Osteoblast (primary cell): ENCODE measurements at places on chromosomes 11 and 22. TPM values are rescaled to one million over a fixed set of nuclear protein-coding genes. Genes with fewer than 3 reads are reported as not detected.

DNA sequence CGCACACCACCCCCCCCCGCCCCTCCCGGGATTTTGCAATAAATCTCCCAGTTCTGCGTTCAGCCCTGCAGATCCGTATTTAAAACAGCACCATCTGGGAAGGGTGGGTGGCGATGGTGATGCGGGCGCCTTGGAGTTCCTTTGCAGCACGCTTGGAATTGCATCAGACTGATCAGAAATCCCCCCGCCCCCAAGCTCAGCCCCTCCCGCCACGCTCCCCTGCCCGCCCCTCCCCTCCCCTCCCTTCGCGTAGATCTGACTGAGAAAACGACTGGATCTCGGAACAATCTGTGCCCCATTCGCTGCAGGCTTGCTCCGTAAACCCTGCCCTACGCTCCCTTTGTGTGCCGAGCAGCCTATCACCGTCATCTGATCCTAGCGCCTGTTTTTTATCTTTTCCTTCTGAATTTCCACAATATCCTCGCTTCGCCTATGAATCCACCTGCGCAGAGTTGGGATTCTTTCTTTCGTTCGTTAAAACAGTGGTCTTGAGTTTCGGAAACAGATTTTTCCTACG, 18.1 kb upstream of the BDNF start:
- peak overlapping the region; percentile 77 for H3K4me3 ChIP-seq
- peak; percentile 94 for DNase-seq
- peak overlapping the region; percentile 59 for H3K27ac ChIP-seq
- no peaks in the 10 kb centered on the region for H3K36me3 ChIP-seq
- H3K4me1 ChIP-seq, result peaks cover 26% of the 10 kb centered on the region
- H3K27me3 ChIP-seq, result peaks cover 24% of the 10 kb centered on the region

GRCh38 chr11:26134481-26135355, 197.2 kb upstream of the ANO3 start:
- no peaks in the 10 kb centered on the region for H3K36me3 ChIP-seq
- H3K4me3 ChIP-seq, result no peak overlapping the region
- no peaks in the 10 kb centered on the region for H3K27me3 ChIP-seq
- H3K4me1 ChIP-seq, result no peaks in the 10 kb centered on the region

DNA sequence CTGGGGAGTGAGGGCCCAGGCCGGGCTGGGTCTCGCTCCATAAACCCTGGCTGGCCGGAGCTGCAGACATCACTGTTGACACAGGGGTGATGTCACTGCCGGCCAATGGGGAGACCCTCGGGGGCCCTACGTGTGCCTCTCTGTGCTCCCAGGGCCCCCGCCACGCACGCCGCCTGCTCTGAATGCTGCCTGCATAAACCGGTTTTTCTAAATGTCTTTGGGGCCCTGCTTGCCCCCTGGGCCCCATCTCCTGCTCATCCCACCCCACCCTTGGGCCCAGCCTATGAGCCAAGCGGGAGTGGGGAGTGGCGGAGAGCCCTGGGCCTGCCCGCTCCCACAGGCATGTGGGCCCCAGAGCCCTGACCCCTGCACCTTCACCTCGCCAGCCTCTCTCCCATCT, 7.7 kb downstream of the H19 start:
- H3K27me3 ChIP-seq, result no peaks in the 10 kb centered on the region
- DNase-seq, result no peak
- H3K4me1 ChIP-seq, result no peaks in the 10 kb centered on the region
- no peaks in the 10 kb centered on the region for H3K36me3 ChIP-seq

DNA sequence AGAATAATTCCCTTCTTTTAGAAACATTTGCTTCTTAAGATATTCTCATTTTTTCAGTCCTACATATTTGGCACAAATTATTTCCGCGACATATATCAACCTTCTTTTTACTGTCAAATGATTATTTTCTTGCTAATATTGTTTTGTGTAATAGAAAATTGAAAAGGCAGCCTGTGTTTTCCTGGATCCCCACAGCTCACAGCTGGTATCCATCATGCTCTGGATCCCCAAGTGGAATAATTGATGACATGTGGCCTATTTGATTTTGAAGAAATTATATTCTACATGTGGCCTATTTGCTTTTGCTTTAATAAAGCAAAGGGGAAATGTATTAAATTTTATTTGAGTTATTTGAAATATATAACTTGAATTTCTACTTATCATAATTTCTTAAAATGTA, 199.4 kb upstream of the LUZP2 start:
- no peaks in the 10 kb centered on the region for H3K4me1 ChIP-seq
- no peak for DNase-seq
- no peaks in the 10 kb centered on the region for H3K27me3 ChIP-seq
- no peak overlapping the region for H3K4me3 ChIP-seq
- H3K36me3 ChIP-seq, result no peaks in the 10 kb centered on the region

GRCh38 chr11:50088231-50088630, 55.6 kb downstream of the OR4C45 start:
- H3K27ac ChIP-seq, result no peak overlapping the region
- no peak for DNase-seq
- no peaks in the 10 kb centered on the region for H3K27me3 ChIP-seq

GRCh38 chr22:42086051-42086450, 4.5 kb downstream of the NDUFA6 start:
- no peaks in the 10 kb centered on the region for H3K27me3 ChIP-seq
- peaks cover 42% of the 10 kb centered on the region for H3K36me3 ChIP-seq
- H3K27ac ChIP-seq, result no peak overlapping the region
- no peak overlapping the region for H3K4me3 ChIP-seq
- H3K4me1 ChIP-seq, result no peaks in the 10 kb centered on the region

- no peak overlapping the region for H3K4me3 ChIP-seq
- no peaks in the 10 kb centered on the region for H3K36me3 ChIP-seq
- DNase-seq, result peak; percentile 54
- peaks cover under 1% of the 10 kb centered on the region for H3K4me1 ChIP-seq
Measured at GRCh38 chr11:70153133-70153727, 49.9 kb upstream of the FADD start.

- no peak overlapping the region for H3K4me3 ChIP-seq
- peaks cover 39% of the 10 kb centered on the region for H3K27me3 ChIP-seq
- DNase-seq, result peak; percentile 84
- H3K36me3 ChIP-seq, result no peaks in the 10 kb centered on the region
Measured at GRCh38 chr11:3203221-3204043, 15.2 kb downstream of the MRGPRG start.

DNA sequence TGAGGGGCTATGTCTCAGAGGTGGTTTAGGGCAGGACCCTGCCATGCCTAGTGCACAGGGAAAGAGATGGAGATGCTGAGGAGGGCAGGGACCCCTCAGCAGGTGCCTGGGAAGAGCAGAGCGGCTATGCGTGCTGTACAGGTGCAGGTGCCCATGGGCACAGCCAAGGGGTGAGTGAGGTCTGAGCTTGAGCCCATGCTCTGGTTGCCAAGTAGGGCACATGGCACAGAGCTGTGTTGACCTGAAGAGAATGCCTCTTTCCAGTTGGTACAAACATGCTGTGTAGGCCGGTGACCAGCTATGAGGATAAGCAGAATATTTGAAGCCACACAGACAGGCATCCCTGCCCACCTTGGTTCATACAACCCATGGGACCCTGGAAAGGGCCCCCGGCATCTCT, 65.8 kb upstream of the NECTIN1 start:
- no peak overlapping the region for H3K4me3 ChIP-seq
- peaks cover 25% of the 10 kb centered on the region for H3K4me1 ChIP-seq
- no peak for DNase-seq
- peaks cover 24% of the 10 kb centered on the region for H3K27me3 ChIP-seq
- no peak overlapping the region for H3K27ac ChIP-seq
- H3K36me3 ChIP-seq, result no peaks in the 10 kb centered on the region

DNA sequence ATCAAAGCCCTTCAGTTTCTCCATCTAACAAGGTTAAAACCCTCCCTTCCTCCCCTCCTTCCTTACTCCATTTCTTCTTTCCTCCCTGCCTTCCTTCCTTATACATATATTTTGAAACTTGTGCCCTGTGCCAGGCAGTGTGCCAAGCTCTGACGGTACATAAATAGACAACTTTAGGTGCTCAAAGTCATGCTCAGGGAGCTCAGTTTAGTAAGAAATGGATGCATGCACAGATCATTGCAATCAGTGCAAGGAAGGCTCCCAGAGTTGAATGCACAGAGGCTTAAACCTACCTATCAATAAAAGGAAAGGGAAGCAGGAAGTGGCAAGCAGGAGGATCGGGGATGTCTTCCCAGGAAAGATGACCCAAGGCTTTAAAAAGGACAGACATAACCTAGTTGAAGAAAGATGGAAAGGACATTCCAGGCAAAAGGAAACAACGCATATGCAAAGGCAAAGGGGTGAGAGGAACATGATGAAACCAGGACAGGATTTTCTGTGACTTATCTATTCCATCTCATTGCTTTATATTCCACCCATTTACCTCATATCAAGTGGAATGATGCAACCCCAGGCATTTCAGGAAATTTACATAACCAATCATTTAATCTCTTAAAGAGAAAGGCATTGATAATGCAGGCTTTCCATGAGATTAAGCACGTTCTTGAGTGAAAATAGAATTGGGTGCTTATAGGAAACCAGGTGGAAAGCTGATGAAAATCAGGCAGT, 13.2 kb downstream of the FZD4 start:
- H3K4me1 ChIP-seq, result peaks cover 31% of the 10 kb centered on the region
- H3K4me3 ChIP-seq, result peak overlapping the region; percentile 6
- no peaks in the 10 kb centered on the region for H3K27me3 ChIP-seq
- H3K27ac ChIP-seq, result no peak overlapping the region
- DNase-seq, result peak; percentile 18

DNA sequence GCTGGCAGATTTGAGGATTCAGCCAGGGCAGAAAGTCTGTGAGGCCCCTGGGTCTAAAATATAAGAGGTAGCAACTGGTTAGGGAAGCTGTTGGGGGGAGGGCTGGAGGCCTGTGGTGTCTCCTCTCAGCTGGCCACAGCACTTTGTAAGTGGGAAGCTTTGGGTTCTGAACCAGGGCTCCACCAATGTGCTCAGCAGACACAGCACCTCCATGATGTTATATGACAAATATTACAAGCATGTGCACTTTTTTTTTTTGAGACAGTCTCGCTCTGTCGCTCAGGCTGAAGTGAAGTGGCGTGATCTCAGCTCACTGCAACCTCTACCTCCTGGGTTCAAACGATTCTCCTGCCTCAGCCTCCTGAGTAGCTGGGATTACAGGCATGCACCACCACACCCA, 8.0 kb downstream of the ARHGAP1 start:
- peaks cover 16% of the 10 kb centered on the region for H3K4me1 ChIP-seq
- DNase-seq, result no peak
- no peak overlapping the region for H3K27ac ChIP-seq
- H3K4me3 ChIP-seq, result no peak overlapping the region
- peaks cover 44% of the 10 kb centered on the region for H3K36me3 ChIP-seq

- H3K27ac ChIP-seq, result no peak overlapping the region
- no peaks in the 10 kb centered on the region for H3K4me1 ChIP-seq
- no peaks in the 10 kb centered on the region for H3K27me3 ChIP-seq
Measured at GRCh38 chr11:1983601-1983961, 14.1 kb downstream of the H19 start.

GRCh38 chr11:17736579-17736893, 2.0 kb downstream of the KCNC1 start:
- no peak overlapping the region for H3K27ac ChIP-seq
- peaks cover 4% of the 10 kb centered on the region for H3K4me1 ChIP-seq
- H3K4me3 ChIP-seq, result no peak overlapping the region
- H3K27me3 ChIP-seq, result peaks cover 78% of the 10 kb centered on the region

- no peak overlapping the region for H3K27ac ChIP-seq
- no peak overlapping the region for H3K4me3 ChIP-seq
- no peaks in the 10 kb centered on the region for H3K36me3 ChIP-seq
- no peak for DNase-seq
- H3K4me1 ChIP-seq, result peaks cover 33% of the 10 kb centered on the region
Measured at GRCh38 chr11:100925935-100926334, 203.7 kb downstream of the PGR start.

DNA sequence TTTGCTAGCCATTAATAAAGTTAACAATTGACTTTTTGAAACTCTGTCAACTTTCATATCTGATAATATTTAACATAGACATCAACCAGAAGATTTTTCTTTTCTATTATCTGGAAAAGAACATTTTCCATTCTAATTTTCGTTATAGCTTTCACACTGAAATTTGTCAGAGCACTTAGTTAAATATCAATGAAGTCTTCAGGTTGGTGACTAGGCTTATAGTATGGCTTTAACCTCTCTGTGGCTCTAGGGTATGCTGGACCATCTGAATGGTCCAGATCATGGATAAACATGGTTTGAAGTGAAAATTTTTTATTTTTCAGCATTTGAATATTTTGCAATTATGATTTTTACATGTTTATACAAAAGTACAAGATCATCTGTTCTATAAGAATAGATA, 548.1 kb downstream of the CNTN5 start:
- H3K27me3 ChIP-seq, result no peaks in the 10 kb centered on the region
- DNase-seq, result no peak
- no peaks in the 10 kb centered on the region for H3K36me3 ChIP-seq
- no peak overlapping the region for H3K4me3 ChIP-seq
- H3K4me1 ChIP-seq, result no peaks in the 10 kb centered on the region

DNA sequence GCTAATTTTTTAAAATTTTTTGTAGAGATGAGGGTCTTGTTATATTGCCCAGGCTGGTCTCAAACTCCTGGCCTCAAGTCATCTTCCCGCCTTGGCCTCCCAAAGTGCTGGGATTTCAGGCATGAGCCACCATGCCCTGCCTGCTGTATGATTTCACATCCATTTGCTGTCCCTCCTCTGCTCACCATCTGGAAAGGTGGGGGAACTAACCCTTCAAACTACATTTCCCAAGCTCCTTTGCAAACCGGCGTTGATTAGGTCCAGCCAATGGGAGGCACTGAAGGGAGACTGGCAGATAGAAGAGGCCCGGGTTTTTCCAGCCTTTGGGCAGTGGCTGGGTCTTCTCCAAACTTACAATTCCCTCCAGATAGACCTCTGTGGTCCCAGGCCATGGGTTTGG, 19.3 kb downstream of the RFPL1 start:
- H3K27me3 ChIP-seq, result no peaks in the 10 kb centered on the region
- H3K36me3 ChIP-seq, result no peaks in the 10 kb centered on the region
- H3K27ac ChIP-seq, result no peak overlapping the region
- H3K4me1 ChIP-seq, result no peaks in the 10 kb centered on the region

DNA sequence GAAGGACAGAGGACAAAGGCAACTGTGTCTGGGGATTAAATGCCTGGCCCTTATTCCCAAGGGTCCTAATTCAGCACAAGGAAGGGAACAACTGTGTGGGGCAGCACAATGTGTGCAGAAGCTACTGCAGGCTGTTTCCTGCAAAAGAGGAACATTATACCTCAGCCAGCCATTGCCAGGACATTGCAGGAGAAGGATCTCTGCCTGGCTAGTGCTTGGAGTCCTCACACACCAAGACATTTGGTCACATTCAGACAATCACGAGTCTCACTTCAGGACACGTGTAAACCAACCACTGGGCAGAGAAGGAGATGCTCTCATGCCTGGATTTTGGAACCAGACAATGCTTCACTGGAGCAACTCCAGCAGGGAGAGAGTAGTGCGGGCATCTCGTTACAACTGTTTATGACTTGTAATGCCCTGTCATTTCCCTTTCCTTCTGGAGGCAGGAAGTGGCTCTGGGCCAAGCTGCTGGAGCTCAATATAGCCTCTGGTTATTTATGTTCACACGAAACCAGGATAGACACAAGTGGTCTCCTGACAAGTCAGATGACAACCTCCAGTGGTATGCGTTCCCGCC, 23.9 kb upstream of the ZC3H12C start:
- no peaks in the 10 kb centered on the region for H3K27me3 ChIP-seq
- peaks cover 10% of the 10 kb centered on the region for H3K4me1 ChIP-seq
- no peaks in the 10 kb centered on the region for H3K36me3 ChIP-seq
- peak overlapping the region; percentile 4 for H3K27ac ChIP-seq
- DNase-seq, result peak; percentile 77

Gene MMP11
- total RNA-seq, result 23.5 and 41.3 TPM in 2 replicates

Gene TOMM22
- 57.2 and 60.4 TPM in 2 replicates for total RNA-seq

Gene CENATAC
- total RNA-seq, result 37.6 and 37.7 TPM in 2 replicates

Gene KCNE3
- total RNA-seq, result 1.8 and 2.4 TPM in 2 replicates

Gene HMOX1
- 411 and 475 TPM in 2 replicates for total RNA-seq
